Stromal cell of bone marrow (primary cell): ENCODE measurements at places on chromosomes 6 and 20.

- DNase-seq, result no peak
Measured at GRCh38 chr20:58523072-58523970, 8.1 kb upstream of the APCDD1L start.

- DNase-seq, result no peak
Measured at GRCh38 chr20:64056889-64057627, 5.9 kb upstream of the TCEA2 start.

GRCh38 chr6:152848919-152849318 lies 98.3 kb downstream of the VIP start:
- DNase-seq, result no peak

GRCh38 chr6:27140999-27141528 lies 106.4 kb upstream of the PRSS16 start:
- no peak for DNase-seq

- no peak for DNase-seq
Measured at GRCh38 chr20:25345721-25346120, 44.9 kb downstream of the ABHD12 start.

GRCh38 chr6:116531675-116532570 lies 13.6 kb downstream of the TRAPPC3L start:
- peak; percentile 62 for DNase-seq

GRCh38 chr20:36744764-36745191 lies 1.1 kb downstream of the NDRG3 start:
- peak; percentile 43 for DNase-seq

- DNase-seq, result no peak
Measured at GRCh38 chr6:92701425-92702096, 717.8 kb downstream of the EPHA7 start.

DNA sequence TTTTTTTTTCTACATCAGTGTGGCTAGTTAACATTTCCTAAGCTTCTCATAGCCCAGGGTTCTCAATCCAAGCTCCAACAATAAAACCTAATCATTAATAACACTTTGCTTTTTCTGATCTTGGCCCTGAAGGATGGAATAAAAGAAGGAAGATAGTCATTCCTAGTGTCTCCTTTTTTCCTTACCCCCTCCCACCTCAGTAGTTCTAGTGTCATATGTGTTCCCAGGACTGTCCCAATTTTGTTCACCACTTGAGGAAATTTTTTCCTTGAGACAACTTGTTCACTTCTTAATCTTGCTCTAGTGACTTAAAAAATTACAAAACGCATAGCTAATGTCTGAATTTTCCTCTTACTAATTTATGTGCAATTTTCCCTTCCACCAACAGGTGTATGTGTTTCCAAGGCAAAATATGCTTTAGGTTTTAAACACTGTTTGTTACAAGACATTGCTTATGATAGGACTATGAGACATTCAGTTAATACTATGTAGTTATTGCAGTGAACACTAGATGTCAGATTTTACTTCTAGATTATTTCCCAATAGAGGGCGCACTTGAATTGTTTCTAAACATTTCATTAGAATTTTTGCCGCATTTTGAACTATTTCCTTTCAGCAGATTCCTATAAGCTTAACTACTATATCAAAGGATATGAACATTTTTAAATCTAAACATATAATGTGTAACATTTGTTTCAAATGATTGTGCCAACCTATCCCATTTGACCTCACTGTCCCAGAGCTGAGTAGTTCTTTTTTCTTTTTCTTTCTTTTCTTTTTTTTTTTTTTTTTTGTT lies 18.5 kb upstream of the C6orf141 start:
- DNase-seq, result peak; percentile 33

GRCh38 chr20:59002874-59003399 lies 4.1 kb downstream of the CTSZ start:
- DNase-seq, result no peak

DNA sequence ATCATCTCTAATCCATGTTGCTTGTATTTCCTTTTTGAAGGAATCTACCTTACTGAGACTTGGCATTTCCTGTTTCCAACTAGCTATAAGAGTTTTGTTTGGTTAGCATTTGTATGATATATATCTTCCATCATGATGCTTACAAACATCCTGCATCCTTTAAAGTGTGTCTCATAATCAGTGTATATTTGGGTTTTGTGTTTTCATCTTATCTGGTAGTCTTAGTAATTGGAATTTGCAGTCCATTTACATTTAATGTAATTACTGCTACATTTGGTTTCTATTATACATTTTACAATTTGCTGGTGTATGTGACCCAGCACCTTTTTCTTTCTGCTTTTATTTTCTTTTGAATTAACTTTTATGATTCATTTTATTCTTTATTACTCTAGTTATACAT lies 12.6 kb downstream of the CENPW start:
- no peak for DNase-seq

DNA sequence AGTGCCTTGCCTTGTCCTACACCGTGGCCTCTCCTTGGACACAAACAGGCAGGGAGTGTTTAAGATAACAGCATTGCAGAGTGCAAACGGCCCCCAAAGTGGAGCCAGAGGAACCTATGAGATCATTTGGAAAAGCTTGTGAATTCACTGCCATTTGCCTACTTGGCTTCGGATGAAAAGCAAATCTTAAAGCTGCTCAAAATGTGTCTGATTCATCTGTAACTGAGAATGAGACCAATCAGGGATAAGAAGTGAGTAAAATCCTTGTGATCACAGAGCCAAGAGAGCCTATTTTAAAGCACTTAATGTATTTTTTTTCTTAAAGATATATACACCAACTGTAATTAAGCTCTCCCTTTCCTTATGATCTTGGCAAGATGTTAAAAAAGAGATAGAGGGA lies 65.7 kb upstream of the BACH2 start:
- DNase-seq, result peak; percentile 68

- peak; percentile 14 for DNase-seq
Measured at GRCh38 chr6:168165373-168165772, 86.4 kb upstream of the FRMD1 start.

DNA sequence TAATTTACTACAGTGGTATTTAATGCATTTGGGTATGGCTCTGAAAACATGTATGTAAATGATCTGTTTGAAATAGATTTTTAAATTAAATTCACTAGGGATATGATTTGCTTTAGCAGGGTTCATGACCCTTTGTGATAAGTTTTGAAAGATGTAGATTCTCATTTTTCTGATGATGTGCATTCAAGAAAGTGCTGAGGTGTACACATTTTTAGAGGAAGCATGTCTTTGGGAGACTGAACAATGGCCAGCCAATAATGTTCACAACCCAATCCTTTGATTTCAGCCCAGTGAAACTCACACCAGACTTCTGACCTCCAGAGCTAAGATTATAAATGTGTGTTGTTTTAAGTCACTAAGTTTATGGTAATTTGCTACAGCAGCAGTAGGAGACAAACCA lies 71.1 kb downstream of the TMEM244 start:
- no peak for DNase-seq

DNA sequence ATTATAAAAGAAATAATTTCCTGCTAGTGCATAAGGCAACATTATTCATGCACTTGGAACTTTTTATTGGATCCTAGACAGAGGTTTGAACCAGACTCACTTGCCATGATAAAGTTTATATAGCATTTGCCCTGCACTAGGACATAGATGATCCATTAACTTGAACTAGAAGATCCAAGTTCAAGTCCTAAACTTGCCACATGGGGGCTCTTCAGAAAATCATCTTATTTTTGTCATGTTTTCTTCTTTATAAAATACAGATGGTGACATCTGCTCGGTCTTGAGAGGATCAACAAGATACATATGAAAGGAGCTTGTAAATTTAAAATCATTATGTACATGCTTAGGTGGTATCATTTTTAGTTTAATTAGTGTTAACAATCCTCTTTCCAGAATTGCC lies 94.5 kb downstream of the SIM1 start:
- DNase-seq, result no peak
